Colonic mucosa (tissue), 4 donors: ENCODE measurements at places on chromosomes 5 and 9. TPM values are rescaled to one million over a fixed set of nuclear protein-coding genes. Genes with fewer than 3 reads are reported as not detected.

Gene ACOT12
- not detected for total RNA-seq

- no peak for DNase-seq
These were observed 138.7 kb downstream of the GABBR2 start for GRCh38 chr9:98570055-98570454.

Gene PLAC8L1
- not detected for total RNA-seq

DNA sequence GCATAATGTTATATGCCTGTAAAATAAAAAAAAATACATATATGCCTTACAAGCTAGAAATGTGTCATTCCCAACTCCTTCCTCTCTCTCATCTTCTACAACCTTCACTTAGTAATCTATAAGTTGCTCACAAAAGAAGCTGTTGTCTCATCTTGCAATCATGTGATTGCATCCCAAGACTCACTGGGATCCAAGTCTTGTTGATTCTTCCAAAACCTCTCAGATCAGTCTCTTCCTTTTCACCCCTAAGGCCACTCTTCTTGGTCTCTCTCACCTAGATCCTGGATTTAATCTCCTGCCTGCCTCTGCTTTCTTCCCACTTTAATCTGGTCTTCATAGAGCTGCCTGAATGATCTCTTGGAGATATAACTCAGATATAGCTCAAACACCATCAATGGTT, 261.1 kb upstream of the NR4A3 start:
- no peak for DNase-seq

DNA sequence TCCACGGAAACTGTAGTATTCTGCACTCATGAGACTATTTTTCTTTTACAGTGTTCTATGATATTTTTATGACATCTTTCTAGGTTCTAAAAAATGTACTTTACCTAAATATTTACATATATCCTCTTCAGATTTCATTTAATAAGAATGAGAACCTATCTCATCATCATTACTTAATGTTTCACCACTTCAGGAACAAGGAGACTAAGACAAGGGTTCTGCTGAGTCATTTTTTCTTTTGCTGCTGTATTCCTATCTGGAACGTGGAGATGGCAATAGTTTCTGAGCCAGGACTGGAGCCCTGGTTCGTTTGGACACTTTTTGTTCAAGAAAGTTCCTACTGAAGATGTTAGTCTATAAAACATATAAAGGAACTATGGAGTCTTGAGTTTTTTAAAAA, 258.2 kb upstream of the MAP3K1 start:
- no peak for DNase-seq
